ENCODE measurements at places on chromosomes 5 and 9.

- DNase-seq = no peak
Measured at GRCh38 chr5:40547557-40547956, 132.2 kb upstream of the PTGER4 start.

DNA sequence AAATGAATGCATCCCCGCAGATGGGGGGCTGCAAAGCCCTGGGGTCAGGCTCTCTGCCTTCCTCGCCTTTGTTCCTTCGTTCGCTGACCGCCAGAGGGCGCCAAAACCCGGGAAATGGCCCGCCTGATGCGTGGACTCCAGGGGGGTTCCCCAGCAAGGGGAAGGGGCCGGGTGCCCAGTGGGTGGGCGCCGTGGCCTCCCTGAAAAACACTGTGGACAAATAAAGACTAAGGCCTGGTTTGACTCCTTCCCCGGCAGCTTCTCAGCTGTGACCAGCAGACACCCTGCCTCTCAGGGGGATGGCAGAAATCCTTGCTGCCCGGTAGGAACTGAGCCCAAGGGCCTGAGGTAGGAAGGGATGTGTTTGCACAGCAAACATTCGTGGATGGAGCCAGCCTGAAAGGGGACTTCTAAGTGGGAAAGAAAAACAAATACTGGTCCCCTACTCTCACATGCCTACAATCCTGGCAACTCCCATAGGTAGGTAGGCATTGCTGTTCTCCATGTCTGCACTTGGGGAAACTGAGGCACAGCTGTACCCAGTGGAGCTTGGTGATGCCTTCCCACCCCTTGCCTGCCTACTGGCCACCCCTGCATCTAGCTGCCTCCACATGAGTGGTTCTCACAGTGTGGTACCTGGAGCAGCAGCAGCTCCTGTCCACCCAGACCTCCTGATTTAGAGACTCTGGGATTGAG lies 57.7 kb downstream of the DUSP1 start:
- DNase-seq = peak; percentile 74

GRCh38 chr9:89667726-89668125 lies 62.9 kb downstream of the GADD45G start:
- no peak for DNase-seq

DNA sequence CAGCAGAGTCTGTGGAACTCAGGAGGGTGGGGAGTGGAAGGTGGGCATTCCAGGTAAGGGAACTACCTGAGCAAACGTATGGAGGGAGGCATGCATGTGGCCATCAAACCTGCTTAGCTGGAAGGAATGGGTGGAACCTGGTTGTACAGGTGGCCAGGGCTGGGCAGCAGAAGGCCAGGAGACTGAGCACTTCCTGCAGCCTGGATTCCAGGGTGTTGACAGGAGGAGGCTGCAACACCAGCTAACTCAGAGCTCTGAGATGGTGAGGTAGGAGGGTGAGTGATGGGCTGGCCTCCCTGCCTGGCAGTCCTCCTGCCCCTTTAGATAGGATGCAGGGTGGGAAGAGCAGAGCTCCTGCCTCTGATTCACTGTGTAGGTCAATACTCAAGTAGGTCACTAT lies 92.5 kb upstream of the CPEB4 start:
- no peak for DNase-seq

Measured in stimulated activated CD4-positive, alpha-beta T cell treated with anti-CD3 and anti-CD28 coated beads, Interleukin-15, amount 100 ng/mL, for 24 hours (primary cell).